Germinal center (tissue), 1 donor: ENCODE measurements at places on chromosomes 7 and 10.

GRCh38 chr7:135388616-135389015, 121.3 kb downstream of the CNOT4 start:
- DNase-seq = no peak

- DNase-seq = no peak
Observed at GRCh38 chr7:23600236-23600635, 3.1 kb downstream of the CCDC126 start.

GRCh38 chr10:133050371-133050770, 37.4 kb upstream of the ADGRA1 start:
- no peak for DNase-seq

- DNase-seq = no peak
Observed at GRCh38 chr7:24972991-24973390, 7.0 kb downstream of the OSBPL3 start.

GRCh38 chr10:7526017-7526400, 115.2 kb upstream of the SFMBT2 start:
- DNase-seq = no peak

GRCh38 chr7:47413526-47414341, 168.2 kb downstream of the TNS3 start:
- no peak for DNase-seq

- DNase-seq = no peak
Observed at GRCh38 chr7:157827045-157827862, 490.4 kb downstream of the DNAJB6 start.

DNA sequence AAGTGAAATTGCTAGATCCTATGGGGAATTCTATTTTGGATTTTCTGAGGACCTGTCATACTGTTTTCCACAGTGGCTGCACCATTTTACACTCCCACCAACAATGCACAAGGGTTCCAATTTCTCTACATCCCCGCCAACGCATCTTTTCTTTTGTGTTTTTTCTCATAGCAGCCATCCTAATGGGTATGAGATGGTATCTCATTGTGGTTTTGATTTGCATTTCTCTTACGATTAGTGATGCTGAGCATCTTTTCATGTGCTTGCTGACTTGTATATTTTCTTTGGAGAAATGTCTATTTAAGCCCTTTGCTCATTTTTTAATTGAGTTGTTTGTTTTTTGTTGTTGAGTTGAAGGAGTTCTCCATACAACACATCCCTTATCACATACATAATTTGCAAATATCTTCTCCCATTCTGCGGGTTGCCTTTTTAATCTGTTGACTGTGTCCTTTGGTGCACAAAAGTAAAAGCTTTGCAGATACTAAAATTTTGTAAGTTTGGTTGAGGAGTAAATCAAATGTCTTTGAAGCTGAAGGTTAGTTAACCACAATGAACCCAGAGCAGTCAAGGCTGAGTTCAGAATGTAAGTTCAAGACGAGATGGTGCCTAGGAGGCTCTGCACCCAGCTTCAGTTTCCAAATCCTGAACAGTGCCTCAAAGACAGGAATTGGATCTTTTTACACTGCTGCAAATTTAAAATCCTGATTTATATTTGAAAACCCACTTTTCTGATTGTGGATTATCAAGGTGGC, 195.4 kb downstream of the COBL start:
- DNase-seq = no peak

DNA sequence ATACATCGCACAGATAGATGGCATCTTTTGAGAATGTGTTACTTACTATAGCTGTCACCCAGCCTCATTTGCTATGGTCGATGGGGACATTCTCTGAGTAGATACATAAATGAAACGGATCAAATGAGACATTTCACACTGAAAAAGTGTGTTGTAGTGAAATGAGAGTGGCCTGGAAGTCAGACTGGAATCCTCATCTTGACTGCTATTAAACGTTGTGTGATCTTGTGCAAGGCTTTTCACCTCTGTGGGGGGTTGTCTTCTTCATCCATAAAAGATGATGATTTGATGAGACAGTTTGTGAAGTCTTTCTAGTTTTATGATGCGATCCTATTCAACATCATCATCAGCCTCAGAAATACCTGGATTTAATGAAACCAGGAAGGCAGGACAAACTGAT, 155.4 kb upstream of the MYO3A start:
- DNase-seq = no peak

- no peak for DNase-seq
Observed at GRCh38 chr10:115046686-115047236, 46.4 kb upstream of the ATRNL1 start.
